Osteocyte (in vitro differentiated cells): ENCODE measurements at places on chromosomes 5 and 9.

DNA sequence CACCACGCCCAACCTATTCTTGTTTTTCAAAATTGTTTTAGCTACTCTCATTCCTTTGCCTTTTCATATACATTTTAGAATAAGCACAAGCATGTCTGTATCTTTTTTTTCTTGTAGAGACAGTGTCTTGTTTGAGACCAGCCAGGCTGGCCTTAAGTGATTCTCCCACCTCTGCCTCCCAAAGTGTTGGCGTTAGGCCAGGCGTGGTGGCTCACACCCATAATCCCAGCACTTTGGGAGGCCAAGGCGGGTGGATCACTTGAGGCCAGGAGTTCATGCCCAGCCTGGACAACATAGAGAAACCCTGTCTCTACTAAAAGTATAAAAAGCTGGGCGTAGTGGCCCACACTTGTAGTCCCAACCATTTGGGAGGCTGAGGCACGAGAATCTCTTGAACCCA lies 13.1 kb downstream of the RNF44 start:
- no peak overlapping the region for H3K27ac ChIP-seq
- no peaks in the 10 kb centered on the region for H3K27me3 ChIP-seq
- H3K4me1 ChIP-seq = peaks cover 4% of the 10 kb centered on the region
- peaks cover 8% of the 10 kb centered on the region for H3K36me3 ChIP-seq
- H3K4me3 ChIP-seq = no peak overlapping the region

- no peak overlapping the region for H3K4me3 ChIP-seq
- no peak for DNase-seq
- H3K27ac ChIP-seq = no peak overlapping the region
Observed at GRCh38 chr5:149603920-149604319, 22.6 kb downstream of the ARHGEF37 start.

- H3K27me3 ChIP-seq = no peaks in the 10 kb centered on the region
- peak overlapping the region; percentile 86 for H3K27ac ChIP-seq
- peak; percentile 84 for DNase-seq
Observed at GRCh38 chr5:81749561-81750307, 1.2 kb downstream of the SSBP2 start.

DNA sequence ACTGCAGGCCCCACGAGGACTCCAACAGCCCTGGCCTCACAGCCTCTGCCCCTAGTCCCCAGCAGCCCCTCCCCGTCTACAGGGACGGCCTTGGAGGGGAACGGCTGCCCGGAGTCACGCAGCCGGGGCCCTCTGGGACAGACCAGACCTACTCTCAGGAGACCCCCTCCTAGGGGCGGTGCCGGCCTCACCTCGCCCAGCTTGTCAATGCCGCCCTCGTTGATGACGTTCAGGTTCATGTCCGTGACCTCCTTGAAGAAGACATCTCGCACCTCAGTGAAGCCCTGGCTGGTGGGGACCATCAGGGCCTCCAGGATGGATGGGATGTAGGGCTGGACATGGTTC lies 58.6 kb downstream of the LRSAM1 start:
- no peak for DNase-seq
- no peak overlapping the region for H3K27ac ChIP-seq
- no peaks in the 10 kb centered on the region for H3K4me1 ChIP-seq
- H3K27me3 ChIP-seq = no peaks in the 10 kb centered on the region

GRCh38 chr9:133334161-133334560 lies 1.8 kb downstream of the SURF6 start:
- H3K4me1 ChIP-seq = peaks cover 19% of the 10 kb centered on the region
- no peaks in the 10 kb centered on the region for H3K27me3 ChIP-seq
- DNase-seq = no peak
- H3K27ac ChIP-seq = no peak overlapping the region

GRCh38 chr9:109986521-109986991 lies 206.6 kb downstream of the PALM2AKAP2 start:
- H3K27me3 ChIP-seq = no peaks in the 10 kb centered on the region
- peak overlapping the region; percentile 97 for H3K27ac ChIP-seq
- H3K4me1 ChIP-seq = peaks cover 31% of the 10 kb centered on the region
- H3K36me3 ChIP-seq = no peaks in the 10 kb centered on the region
- DNase-seq = no peak
- H3K4me3 ChIP-seq = peak overlapping the region; percentile 14

DNA sequence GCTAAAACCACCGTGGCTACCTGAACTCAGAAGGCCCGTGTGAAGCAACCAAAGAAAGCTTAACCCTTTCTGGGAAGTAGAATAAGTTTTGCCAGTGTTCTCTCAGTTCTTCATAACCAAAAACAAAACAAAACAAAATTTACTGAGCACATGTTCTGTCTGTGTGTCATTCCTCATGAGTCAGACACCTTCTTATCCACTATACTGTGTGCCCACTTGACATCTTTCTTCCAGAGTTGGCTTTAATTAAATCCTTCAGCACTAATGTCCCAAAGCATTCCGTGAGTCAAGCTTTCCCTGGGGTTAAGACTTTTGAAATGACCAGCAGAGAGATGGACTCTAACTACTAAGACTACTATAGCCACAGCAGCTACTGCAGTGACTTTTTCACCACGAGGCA lies 61.3 kb downstream of the GLIS3 start:
- no peak for DNase-seq
- peak overlapping the region; percentile 92 for H3K27ac ChIP-seq
- peaks cover 39% of the 10 kb centered on the region for H3K4me1 ChIP-seq

GRCh38 chr9:15293804-15294316 lies 13.2 kb downstream of the TTC39B start:
- peak overlapping the region; percentile 97 for H3K27ac ChIP-seq
- H3K4me3 ChIP-seq = no peak overlapping the region
- H3K36me3 ChIP-seq = peaks cover 16% of the 10 kb centered on the region
- no peak for DNase-seq
